Right ventricle myocardium inferior (tissue), 1 donor: ENCODE measurements at places on chromosomes 13 and 19. TPM values are rescaled to one million over a fixed set of nuclear protein-coding genes. Genes with fewer than 3 reads are reported as not detected.

PALM3 gene
- 0.41 TPM for total RNA-seq

- no peak for DNase-seq
Measured at GRCh38 chr19:30367006-30367405, 5.2 kb upstream of the ZNF536 start.

DNA sequence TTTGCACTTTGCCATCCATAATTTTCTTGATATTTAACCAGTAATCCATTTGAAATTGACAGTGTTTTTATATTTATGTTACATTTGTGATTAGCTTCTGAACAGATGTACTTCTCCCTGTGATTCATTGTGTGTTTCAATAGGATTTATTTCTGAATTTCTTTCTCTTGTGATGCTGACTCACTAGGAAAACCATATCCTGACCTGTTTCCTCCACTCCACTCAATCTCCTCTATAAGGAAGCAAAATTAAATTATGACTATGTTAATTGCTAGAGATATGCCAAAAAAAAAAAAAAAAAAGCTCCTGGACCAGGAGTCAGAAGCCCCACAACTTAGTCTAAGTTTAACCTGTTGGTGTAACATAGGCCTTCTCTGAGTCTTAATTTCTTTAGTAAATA, 614.6 kb upstream of the SPRY2 start:
- no peak for DNase-seq

DNA sequence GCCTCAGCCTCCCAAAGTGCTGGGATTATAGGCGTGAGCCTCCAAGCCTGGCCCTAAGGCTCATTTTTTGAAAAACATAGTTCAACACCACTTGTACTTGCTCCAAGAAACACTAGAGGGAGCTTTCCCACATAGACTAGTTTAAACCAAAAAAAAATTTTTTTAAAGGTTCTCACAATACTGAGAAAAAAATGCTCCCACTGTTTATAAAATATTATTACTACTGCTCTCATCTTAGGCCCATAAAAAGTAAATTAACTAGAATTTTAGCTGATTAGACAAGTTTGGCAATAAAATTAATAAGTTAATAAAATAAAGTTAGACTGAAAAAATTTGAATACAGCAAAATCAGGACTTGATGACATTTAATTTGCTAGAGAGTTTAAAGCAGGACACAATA, 109.5 kb downstream of the TBC1D4 start:
- no peak for DNase-seq

GRCh38 chr13:43908156-43909126, 28.7 kb downstream of the LACC1 start:
- no peak for DNase-seq

GRCh38 chr13:106096661-106097092, 438.8 kb downstream of the EFNB2 start:
- no peak for DNase-seq
